ENCODE measurements at places on chromosomes 5 and 9.

GRCh38 chr5:89901983-89902382 lies 507.6 kb downstream of the CETN3 start:
- no peak for DNase-seq

DNA sequence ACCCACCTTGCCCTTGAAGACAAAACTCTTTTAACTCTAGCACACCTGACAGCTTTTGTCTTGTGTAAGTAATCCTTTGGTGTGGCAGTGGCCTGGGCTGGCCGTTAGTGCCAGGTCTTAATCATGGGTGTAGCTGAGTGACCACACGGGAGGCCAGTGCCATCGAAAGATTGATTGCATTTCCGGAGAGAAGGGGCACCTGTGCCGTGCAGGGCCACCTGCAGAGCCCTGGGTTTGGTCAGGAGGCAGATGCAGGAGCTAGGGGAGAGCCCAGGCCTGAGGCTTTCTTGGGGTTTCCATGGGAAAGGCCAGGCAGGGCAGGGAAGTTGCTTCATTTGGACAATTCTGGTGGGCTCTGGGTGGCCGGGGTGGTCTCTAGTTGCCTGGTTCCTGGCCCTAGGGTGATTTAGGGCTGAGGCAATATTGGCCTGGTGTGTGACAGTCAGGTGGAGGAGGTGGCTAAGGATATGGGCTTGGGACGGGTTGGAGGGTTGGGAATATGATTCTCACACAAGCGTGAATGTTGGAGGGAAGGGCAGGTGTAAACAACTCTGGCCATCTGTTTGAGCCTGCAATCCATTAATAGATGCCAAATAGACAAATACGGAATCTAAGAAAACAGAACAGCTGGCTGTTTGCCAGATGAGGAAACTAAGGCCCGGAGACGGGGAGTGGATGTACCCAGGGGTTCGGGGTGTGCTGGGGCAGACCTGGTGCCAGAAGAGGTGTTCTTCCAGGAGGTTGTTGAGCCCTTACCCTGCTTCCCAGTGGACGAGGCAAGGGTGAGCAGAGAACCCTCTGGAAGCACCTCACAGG lies 4.6 kb downstream of the DBH start:
- DNase-seq, result no peak

DNA sequence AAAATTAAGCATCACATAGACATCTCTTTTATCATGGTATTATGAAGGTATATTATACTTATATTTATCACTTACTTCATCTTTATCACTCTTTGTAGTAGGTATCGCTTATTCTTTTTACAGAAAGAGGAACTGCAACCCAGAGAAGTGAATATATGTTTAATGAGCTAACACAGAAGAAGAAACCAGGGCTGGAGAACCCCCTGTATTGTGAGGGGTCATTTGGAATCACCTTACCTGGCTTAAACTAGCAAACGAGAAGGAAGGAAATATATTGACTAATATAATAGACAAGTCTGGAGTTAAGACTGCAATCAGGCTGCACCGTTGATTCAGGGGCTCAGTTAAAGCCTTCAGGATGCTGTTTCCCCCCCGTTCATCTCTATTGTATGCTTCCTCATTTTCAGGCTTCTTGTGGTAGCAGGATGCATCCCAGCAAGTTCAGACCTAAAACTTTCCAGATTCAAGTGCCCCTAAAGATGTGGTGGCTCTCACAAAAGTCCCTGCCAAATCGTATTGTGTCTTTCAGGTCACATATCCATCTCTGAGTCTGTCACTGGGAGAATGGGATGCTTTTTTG lies 146.4 kb downstream of the GCNT1 start:
- DNase-seq, result no peak

DNA sequence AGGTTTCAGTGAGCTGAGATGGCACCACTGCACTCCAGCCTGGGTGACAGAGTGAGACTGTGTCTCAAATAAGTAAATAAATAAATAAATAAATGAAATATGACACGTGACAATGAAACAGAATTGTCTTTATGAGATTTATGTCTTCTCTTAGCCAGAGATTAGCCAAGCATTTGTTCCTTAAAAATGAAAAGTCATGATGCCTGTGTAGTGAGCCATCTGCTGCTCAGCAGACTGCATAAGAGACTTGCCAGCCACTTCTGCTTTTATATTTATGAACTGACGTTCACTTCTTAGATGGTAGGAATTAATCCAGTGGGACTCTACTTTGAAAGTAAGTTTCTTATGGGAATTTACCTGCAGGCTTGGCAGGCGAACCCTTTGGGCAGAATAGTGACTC lies 227.4 kb downstream of the NR3C1 start:
- DNase-seq, result no peak

GRCh38 chr5:2538169-2538568 lies 213.3 kb downstream of the IRX2 start:
- DNase-seq, result no peak

DNA sequence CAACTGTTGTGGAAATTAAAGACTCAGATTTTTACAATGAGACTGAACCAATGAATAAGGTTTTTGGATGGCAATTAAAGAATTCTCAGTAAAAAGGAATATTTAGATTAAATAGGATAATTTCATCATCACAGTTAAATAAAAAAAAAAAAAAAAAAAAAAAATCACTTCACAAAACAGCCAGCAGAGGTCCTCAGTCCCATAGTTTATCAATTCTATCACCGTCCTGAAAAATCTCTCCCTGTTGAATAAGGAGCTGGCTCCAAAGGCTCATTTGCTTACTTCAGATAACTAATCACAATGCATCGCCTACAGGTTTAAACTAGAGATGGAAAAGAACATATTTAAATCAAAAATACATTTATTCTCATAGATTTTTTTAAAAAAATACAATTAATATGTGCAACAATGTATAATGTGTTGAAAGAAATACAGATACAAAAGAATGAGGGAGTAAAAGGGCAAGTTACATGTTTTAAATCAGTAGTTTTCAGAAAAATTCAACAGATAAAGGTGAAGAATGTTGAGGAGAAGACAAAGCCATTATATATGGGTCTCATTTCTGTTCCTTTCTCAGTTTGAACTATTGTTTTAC lies 175.8 kb upstream of the CHD1 start:
- DNase-seq, result peak; percentile 31

DNA sequence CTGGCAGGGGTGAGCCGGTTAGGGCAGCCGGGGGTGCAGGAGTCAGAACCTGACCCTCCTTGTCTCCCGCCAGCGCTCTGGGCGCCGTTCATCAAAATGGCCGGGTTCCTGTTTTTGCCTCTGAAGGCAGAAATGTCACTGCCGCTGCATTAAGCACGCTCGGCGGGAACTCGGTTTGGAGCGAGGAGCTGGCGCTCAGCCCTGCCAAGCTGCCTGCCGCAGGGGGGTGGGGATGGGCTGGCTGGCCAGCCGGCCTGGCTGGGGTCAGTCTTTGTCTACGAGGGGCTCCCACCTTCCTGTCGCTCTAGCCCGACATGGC lies 63.7 kb downstream of the CXXC5 start:
- DNase-seq, result no peak

DNA sequence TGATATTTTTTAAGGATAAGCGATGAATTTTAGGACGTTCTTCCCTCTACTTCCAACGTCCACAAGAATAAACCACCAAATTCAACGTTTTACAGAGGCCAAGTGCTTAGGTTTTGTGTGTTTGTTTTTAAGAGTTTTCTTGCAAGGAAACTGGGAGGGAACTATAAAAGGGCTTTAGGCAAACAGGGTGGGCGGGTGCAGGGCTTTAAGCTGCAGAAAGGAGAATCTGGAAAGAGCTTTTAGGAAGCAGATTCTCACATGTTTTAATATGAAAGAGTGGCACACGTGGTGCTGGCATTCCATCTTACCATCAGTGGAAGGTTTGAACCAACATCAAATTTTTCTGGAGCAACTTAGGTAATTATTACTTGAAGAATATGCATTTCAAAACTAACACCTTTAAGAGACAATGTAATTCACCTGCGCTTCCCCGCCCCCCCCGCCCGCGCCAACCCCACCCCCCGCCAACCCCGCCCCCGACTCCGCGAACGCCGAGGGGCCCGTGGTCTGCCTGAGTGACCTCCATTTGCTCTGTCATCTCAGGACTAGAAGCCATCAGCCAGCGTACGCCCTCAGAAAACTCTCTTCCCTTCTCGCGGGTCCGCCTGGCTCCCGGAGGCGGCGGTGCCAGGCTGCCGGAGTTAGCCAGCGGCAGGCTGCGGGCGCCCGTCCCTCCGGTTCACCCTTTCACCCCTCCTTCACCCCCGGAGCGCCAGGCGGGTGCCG lies 911 bp upstream of the PIK3R1 start:
- no peak for DNase-seq

- no peak for DNase-seq
Observed at GRCh38 chr5:22541037-22541436, 312.1 kb downstream of the CDH12 start.

GRCh38 chr9:25225938-25226760 lies 452.1 kb downstream of the TUSC1 start:
- no peak for DNase-seq

DNA sequence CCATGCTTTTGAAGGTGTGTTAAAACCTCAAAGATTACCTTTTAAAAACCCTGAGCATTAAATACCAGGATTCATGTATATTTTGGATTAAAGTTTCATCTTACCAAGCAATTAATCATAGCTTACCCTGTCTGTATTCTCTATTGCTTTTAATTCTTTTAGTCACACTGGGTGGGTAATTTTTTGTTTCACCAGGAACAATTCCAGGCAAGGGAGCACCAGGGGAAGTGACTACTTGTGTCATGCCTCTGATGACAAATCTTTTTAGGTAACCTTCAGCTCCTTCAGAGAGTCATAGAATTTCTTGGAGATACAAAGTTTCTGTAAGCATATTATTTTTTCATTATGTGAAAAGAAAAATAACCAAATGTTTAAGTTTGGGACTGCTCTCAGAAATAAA lies 33.4 kb upstream of the ANXA1 start:
- DNase-seq, result no peak

DNA sequence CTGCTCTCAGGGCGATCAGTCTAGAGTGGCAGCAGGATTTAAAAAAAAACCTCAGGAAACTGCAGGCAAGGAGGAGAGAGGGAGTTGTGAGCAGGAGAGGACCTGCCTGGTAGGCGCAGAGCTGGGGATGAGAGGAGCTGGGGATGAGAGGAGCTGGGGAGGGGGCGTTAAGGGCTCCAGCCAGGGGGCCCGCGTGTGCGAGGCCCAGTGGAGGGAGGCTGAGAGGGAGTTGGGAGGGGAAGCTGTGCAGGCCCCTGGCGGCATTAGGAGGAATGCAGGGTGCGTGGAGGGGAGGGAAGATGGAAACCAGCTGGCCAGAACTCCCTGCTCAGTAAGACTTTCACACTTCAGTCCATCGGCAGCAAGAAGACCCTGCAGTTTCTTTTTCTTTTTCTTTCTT lies 45.2 kb upstream of the HMCN2 start:
- peak; percentile 80 for DNase-seq

DNA sequence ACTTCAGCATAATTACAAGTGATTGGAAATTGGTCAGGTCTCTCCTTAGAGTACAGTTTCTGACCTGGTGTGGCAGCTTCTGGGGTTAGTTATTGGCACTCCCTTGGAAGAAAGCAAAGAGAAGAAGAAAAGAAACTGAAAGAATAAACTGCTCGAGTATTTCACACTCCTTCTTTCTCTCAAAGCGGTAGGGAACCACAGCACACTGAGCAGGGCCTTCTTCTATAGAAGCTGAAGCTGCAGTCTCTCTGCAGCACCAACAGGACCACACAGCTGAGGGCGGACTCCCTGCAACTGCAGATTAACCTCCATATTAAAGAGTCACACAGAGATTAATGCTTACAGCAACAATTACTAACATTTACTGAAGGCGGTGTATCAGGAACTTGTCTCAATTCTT lies 152.0 kb downstream of the TRPM6 start:
- DNase-seq, result no peak

DNA sequence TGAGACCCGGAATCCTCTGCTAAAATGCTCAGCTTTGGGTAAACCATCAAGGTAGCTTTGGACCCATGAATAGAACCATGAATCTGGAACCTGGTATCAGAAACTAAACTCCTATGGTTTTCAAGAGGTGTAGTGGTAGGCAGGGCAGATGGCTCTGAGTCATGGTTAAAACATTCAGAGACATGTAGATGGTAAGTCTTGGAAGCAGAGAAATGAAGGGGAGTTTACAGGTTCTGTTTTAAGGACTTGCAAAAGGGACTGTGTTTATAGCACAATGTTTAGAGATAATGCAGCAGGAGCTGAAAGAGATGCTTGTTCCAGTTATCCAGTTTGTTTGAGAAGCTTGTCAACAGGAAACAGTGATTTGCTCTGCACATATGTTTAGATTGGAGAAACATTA lies 36.0 kb upstream of the FBN2 start:
- no peak for DNase-seq

DNA sequence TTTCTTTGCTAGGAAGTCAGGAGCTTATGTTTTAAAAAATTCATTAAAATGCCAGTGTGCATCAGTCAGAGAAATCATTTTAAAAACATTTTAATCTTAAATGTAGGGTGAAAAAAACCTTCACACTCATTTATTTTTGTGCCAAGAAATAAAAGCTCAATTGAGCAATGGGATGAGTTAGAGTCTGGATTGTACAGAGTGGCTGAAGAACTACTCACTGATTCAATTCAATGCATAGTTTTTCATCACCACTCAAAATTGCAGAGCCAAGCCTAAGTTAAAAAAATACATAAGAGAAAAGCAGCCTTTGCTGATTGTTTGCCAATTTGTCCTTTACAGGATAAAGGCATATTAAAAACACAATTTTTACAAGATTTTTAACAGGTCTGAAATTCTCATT lies 168.2 kb upstream of the DMRTA1 start:
- DNase-seq, result no peak

GRCh38 chr9:117783828-117784227 lies 79.6 kb downstream of the TLR4 start:
- DNase-seq, result no peak

- no peak for DNase-seq
Observed at GRCh38 chr5:41835645-41836044, 34.6 kb downstream of the OXCT1 start.

- no peak for DNase-seq
Observed at GRCh38 chr9:129395633-129396364, 217.7 kb upstream of the IER5L start.

GRCh38 chr9:136225748-136226679 lies 19.6 kb downstream of the QSOX2 start:
- DNase-seq, result peak; percentile 11

GRCh38 chr5:81505672-81506071 lies 111.7 kb upstream of the ACOT12 start:
- no peak for DNase-seq

GRCh38 chr9:109805050-109805449 lies 25.1 kb downstream of the PALM2AKAP2 start:
- DNase-seq, result no peak

DNA sequence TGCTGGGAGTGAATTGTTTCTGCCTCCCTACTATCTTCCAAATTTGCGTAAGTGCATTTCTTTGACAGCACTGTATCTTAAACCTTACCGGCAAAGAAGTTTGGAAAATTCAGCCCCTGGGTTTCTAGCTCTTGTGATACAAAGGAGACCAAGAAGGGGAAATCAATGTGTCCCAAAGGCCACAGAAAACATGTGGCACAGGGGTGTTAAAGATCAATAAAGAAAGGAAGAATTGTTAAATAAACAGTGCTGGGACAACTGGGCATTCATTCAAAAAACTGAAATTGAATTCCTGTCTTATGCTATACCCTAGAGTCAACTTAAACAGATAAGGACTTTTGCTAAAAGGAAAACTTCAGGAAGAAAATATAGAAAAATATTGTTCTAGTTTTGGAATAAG lies 328.1 kb downstream of the MAN2A1 start:
- DNase-seq, result no peak

Data from urinary bladder (tissue), 4 donors.